ENCODE measurements at places on chromosomes 2 and 18.
A peak's percentile ranks its signal among the peaks of the same experiment; 100 is the strongest.

- H3K36me3 ChIP-seq: no peaks in the 10 kb centered on the region
- no peak for DNase-seq
- H3K27ac ChIP-seq: no peak overlapping the region
- no peak overlapping the region for H3K4me3 ChIP-seq
- no peaks in the 10 kb centered on the region for H3K27me3 ChIP-seq
These were observed 13.5 kb downstream of the PASK start for GRCh38 chr2:241135737-241136136.

GRCh38 chr2:69306393-69306821 lies 80.6 kb downstream of the GFPT1 start:
- H3K27ac ChIP-seq: no peak overlapping the region
- no peak for DNase-seq
- H3K4me3 ChIP-seq: peak overlapping the region; percentile 73
- H3K4me1 ChIP-seq: no peaks in the 10 kb centered on the region
- no peaks in the 10 kb centered on the region for H3K36me3 ChIP-seq
- H3K27me3 ChIP-seq: peaks cover 11% of the 10 kb centered on the region

- no peak overlapping the region for H3K27ac ChIP-seq
- DNase-seq: no peak
- H3K27me3 ChIP-seq: no peaks in the 10 kb centered on the region
- H3K36me3 ChIP-seq: no peaks in the 10 kb centered on the region
- no peak overlapping the region for H3K4me3 ChIP-seq
These were observed 69.4 kb downstream of the XIRP2 start for GRCh38 chr2:166957686-166958085.

DNA sequence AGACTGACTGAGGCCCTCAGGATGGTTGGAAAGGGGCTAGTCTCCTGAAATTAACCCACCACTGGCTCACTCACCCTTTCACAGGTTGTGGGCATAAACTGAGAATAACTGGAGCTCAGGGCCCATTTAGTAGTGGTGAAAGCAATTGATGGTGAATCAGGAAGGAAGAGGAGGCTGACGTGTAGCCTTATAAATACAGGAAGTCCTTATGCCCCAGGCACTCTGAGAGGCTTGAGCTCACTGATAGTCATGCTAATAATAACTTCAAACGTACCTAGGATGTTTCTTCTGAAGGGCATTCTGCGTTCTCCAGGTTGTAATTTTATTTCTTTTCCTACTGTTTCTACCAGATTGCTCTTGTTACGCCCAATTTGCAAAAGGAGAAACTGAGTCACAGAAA lies 328.4 kb downstream of the CLIP4 start:
- H3K4me3 ChIP-seq: no peak overlapping the region
- DNase-seq: peak; percentile 45
- no peaks in the 10 kb centered on the region for H3K4me1 ChIP-seq
- H3K27ac ChIP-seq: no peak overlapping the region
- H3K36me3 ChIP-seq: no peaks in the 10 kb centered on the region
- H3K27me3 ChIP-seq: no peaks in the 10 kb centered on the region

DNA sequence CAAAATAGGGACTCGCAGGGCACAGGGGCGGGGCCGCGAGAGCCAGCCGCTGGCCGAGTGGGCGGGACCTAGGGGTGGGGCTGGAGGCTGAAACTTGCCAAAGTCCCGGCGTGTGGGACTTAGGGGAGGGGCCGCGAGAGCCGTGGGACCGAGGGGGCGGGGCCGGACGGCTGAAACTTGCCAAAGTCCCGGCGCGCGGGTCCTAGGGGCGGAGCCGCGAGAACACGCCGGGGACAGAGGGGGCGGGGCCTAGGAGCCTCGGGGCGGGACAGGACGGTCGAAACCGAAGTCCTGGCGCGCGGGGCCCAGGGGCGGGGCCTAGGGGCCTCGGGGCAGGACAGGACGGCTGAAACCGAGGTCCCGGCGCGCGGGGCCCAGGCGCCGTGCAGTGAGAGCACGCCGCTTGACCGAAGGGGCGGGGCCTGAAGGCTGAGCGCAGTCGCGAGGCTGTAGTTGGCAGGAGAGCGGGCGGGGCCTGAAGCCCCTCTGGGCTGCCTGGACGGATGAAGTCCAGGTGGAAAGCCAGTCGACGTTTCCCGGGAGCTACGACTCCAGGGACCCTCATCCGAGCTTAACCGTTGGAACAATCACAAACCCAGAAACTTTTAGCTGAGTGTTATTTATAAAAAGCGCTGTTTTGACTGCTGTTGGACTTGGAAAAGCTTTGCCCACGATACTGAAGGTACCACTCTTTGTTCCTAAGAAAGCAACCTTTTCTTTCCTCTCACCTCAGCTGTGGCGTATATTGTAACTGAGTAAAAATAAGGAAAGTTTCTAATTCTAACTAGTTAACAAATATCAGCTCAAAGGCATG lies 475 bp upstream of the BARD1 start:
- H3K27me3 ChIP-seq: no peaks in the 10 kb centered on the region
- 0 out of 2 replicates have a peak, but pooled peaks cover 7% of the 10 kb centered on the region for H3K36me3 ChIP-seq
- H3K4me1 ChIP-seq: peaks cover 8% of the 10 kb centered on the region
- peak overlapping the region; percentile 91 for H3K4me3 ChIP-seq

DNA sequence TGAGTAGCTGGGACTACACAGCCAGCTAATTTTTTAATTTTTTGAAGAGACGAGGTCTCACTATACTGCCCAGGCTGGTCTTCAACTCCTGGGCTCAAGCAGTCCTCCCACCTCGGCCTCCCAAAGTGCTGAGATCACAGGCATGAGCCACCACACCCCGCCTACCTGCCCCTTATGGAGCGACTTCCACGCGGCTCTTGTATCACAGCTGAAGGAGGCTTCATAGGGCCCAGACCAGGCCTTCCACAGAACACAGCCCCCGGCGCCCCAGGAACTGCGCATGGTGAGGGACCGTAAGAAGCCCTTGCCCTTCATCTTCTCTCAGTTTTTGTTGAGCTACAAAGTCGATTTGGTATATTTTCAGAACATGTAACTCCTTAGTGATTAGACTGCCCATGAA lies 220.3 kb downstream of the KLHL29 start:
- H3K27ac ChIP-seq: no peak overlapping the region
- no peaks in the 10 kb centered on the region for H3K36me3 ChIP-seq
- H3K4me3 ChIP-seq: no peak overlapping the region
- DNase-seq: no peak
- no peaks in the 10 kb centered on the region for H3K4me1 ChIP-seq

All from MM.1S (cell line).